ENCODE measurements at places on chromosomes 11 and 22. TPM values are rescaled to one million over a fixed set of nuclear protein-coding genes. Genes with fewer than 3 reads are reported as not detected.

GRCh38 chr11:46438211-46438610, 46.6 kb upstream of the CHRM4 start:
- DNase-seq: no peak

- no peak for DNase-seq
These were observed 2.8 kb downstream of the SLC25A1 start for GRCh38 chr22:19175602-19176174.

GRCh38 chr22:44544816-44545433, 46.9 kb upstream of the RTL6 start:
- DNase-seq: peak; percentile 44

- peak; percentile 64 for DNase-seq
These were observed 20.1 kb upstream of the ADORA2A start for GRCh38 chr22:24407278-24407665.

GRCh38 chr11:46463701-46464421, 72.3 kb upstream of the CHRM4 start:
- no peak for DNase-seq

- DNase-seq: no peak
These were observed 15.9 kb downstream of the TRIM29 start for GRCh38 chr11:120121914-120122473.

- no peak for DNase-seq
These were observed 65.1 kb downstream of the PRMT3 start for GRCh38 chr11:20452585-20452984.

ART1 gene
- not detected for total RNA-seq

GRCh38 chr11:12090761-12091258, 19.6 kb upstream of the MICAL2 start:
- no peak for DNase-seq

GRCh38 chr11:126410649-126411048, 55.2 kb downstream of the ST3GAL4 start:
- DNase-seq: no peak

SLC25A45 gene
- total RNA-seq: 5.3 TPM
